Hepatocyte (in vitro differentiated cells): ENCODE measurements at places on chromosomes 3 and 15. TPM values are rescaled to one million over a fixed set of nuclear protein-coding genes. Genes with fewer than 3 reads are reported as not detected.

DNA sequence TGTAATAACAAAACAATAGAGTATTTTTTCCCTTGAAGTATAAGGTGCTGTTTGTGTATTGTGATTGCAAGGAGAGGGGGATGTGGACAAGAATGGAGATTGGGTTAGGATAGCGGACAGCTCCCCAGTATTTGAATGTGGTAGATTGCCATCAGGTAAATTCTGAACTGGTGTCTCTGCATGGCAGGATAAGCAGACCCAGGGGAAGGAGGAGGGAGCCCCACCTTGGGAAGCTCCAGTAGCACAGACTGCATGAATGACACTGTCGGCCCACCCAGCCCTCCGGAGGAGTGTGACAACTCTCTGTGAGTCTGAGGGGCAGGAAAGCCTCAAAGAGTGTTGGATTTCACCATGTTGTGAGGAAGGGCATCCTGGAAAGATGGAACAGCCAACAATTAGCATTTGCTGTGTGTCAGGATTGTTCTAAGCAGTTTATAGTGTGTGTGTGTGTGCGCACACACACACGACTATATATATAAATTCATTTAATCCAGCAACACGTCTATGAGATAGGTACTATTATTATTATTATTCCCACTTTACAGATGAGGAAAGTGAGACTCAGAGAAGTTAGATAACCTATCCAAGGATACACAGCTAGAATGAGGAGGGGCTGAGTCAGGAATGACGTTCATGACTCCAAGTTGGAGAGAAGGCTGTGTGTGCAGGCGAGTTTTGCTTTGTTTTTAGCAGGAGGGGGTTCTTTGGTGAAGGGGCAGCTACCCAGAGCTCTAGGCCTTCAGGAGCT, 63.4 kb upstream of the LCTL start:
- no peak for DNase-seq

GRCh38 chr15:80162059-80162554, 9.3 kb downstream of the FAH start:
- DNase-seq: no peak

- DNase-seq: peak; percentile 7
Observed at GRCh38 chr3:79247725-79248043, 520.1 kb downstream of the ROBO1 start.

Gene CELSR3
- 1.6 and 1.8 TPM in 2 replicates for total RNA-seq

Gene CD200
- 6.7 and 12.6 TPM in 2 replicates for total RNA-seq

Gene EXD1
- total RNA-seq: not detected in 2 replicates

- DNase-seq: no peak
Observed at GRCh38 chr3:125302932-125303331, 72.2 kb downstream of the ZNF148 start.

Gene HYAL1
- total RNA-seq: 22.3 and 34.3 TPM in 2 replicates

DNA sequence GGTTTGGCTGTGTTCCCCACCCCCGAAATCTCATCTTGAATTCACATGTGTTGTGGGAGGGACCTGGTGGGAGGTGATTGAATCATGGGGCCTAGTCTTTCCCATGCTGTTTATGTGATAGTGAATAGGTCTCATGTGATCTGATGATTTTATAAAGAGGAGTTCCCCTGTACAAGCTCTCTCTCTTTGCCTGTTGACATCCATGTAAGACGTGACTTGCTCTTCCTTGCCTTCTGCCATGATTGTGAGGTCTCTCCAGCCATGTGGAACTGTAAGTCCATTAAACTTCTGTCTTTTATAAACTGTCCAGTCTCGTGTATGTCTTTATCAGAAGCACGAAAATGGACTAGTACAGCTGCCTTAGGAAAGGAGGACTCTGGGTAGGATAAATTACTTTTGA, 976.7 kb downstream of the MCTP2 start:
- no peak for DNase-seq

Gene FAM81A
- total RNA-seq: 0.47 and 0.52 TPM in 2 replicates

Gene RNU6-1
- total RNA-seq: not detected in 2 replicates

Gene FRMD5
- total RNA-seq: 3.3 and 3.8 TPM in 2 replicates
